Stimulated activated CD4-positive, alpha-beta T cell treated with anti-CD3 and anti-CD28 coated beads, Interleukin-1b, Interleukin-23, amount 100 ng/mL, for 1 hour (primary cell): ENCODE measurements at places on chromosomes 5 and 9.

DNA sequence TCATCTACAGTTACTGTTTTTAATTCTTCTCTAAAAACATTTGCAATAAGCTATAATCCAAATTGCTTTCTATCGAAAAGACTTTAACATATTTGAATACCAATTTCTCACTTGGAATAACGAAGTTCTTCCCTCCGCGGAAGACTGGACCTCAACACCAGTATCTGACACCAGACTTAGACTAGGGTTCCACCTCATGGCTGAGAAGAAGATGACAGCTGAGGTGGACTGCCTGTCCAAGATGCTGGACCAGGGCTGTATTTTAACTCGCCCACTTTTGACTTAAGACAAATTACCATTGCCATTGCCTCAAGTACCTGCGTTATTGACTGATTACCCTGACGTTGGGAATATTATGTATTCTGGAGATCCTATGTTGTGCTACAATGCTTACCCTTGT is 34.1 kb downstream of the ZMAT2 start:
- no peak for DNase-seq

- DNase-seq, result no peak
These were observed 69.5 kb upstream of the RAD23B start for GRCh38 chr9:107213561-107214028.

GRCh38 chr9:32412440-32412839 is 28.0 kb downstream of the ACO1 start:
- no peak for DNase-seq

- no peak for DNase-seq
These were observed 47.0 kb downstream of the APC start for GRCh38 chr5:112784726-112785125.

- DNase-seq, result no peak
These were observed 897 bp downstream of the ROPN1L start for GRCh38 chr5:10442576-10442975.

DNA sequence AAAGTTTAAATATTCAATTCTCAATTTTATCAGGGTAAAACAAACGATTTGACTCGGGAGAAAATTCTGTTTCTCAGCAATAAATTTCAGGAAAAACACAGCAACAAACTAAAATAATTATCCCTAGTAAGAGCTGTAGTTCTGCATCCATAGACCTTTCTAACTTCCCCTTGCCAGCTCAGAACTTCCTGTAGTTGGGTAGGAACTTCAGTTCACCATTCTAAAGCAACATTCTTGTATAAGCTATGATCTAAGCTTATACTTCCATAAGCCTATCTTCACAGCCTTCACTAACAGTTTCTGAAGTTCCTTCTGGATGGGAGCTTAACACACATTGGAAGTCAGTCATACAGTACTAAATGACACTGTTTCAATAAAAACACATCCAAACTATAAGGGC is 96.6 kb downstream of the UBAP2 start:
- DNase-seq, result no peak

GRCh38 chr5:150272531-150272930 is 17.0 kb downstream of the CAMK2A start:
- DNase-seq, result no peak

DNA sequence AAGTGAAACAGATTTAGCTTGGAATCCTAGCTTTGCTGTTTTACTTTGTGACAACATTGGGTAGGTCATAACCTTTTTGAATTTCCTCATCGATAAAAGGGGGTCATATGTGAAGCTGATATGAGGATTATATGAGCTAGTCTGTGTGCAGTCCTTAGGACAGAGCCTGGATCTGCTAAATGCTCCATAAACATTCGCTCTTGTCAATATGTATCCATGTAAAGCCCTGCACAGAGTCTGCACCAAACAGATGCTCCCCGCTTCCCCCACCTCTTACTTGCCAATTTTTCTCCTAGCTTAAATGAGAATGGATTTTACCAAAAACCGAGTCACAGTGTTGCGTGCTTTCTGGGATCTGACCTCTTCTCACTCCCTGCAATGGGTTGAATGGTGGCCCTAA is 5.4 kb downstream of the ANKRD55 start:
- DNase-seq, result no peak

DNA sequence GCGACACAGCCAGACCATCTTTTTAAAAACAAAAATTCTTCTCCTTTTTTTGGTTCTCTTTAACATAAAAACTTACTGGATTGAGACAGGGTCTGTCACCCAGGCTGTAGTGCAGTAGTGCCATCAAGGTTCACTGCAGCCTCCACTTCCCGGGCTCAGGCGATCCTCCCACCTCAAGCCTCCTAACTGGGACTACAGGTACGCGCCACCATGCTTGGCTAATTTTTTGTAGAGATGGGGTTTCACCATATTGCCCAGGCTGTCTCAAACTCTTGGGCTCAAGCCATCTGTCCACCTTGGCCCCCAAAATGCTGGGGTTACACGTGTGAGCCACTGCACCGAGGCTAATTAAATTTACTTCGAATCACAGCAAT is 13.8 kb downstream of the HNRNPK start:
- no peak for DNase-seq

DNA sequence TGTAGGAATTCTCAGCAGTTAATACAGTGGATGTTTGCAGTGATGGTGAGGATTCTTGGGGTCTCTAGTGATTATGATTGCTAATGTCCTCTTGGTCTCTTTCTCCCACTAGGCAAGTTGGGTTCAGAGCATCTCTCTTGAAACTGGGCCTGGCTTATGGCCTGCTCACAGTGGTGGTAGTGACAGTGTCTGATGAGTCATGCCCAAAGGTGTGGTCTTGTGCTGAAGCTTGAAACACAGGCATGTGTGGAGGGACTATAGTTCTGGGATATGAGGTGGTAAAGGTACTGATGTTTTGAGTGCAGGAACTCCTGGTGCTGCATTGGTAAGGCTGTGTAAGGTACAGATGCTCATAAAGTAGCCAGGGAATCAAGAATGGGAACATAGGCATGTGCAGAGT is 231.1 kb downstream of the FAM170A start:
- DNase-seq, result no peak

DNA sequence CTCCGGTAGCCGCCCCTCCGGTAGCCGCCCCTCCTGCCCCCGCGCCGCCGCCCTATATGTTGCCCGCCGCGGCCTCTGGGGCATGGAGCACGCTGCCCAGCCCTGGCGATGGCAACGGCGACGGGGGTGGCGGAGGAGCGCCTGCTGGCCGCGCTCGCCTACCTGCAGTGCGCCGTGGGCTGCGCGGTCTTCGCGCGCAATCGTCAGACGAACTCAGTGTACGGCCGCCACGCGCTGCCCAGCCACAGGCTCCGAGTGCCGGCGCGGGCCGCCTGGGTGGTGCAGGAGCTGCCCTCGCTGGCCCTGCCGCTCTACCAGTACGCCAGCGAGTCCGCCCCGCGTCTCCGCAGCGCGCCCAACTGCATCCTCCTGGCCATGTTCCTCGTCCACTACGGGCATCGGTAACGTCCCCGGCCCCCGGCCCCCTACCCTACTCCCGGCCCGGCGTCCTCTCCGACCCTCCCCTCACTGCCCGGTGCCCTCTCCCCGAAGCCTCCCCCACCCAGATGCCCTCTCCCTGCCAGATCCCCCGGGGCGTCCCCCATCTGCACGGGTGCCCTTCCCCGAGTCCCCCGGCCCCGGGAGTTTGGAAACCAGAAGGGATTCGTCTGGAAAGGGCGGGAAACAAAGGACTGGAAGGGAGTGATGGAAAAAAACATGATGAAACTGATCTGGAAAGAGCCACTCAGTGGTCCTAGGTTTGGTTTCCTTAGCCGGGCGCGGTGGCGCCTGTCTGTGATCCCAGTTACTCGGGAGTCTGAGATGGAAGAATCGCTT is 417 bp downstream of the SRD5A1 start:
- peak; percentile 1 for DNase-seq

DNA sequence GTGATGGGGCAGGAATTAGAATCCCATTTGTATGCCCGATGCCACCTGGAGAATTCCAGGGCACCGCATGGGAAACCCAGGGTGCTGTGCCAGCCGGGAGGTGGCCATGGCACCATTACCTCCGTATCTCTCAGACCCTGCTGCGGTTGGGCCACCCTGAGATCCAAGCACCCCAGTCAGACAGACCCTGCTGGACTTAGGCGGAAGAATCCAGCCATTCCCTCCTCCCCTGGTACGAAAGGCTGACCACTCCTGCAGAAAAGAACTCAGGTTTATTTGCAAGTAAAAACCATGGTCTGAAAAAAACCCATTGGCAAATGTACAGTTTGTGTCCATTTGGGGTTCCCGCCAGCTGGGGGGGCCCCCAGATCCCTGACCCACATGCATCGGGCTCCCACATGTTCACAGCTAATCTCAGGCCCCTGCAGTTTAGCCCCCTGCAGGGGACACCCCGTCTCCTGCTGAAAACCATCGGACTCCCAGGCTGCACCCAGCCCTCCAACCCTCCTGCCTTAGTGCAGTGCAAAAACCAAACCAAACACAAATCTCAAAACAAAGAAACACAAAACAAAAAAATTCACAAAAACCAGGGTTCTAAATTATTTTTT is 23.6 kb upstream of the SARDH start:
- no peak for DNase-seq

- DNase-seq, result peak; percentile 100
These were observed at the start of gene RAB14 for GRCh38 chr9:121201738-121202533. Gene RAB14, minus strand, starts transcription at chr9:121201869. Its CDS starts 8,457 bp downstream, at chr9:121193412.

- DNase-seq, result no peak
These were observed 95.3 kb downstream of the PRRT1B start for GRCh38 chr9:131640438-131641137.
